Activated T-cell treated with anti-CD3 and anti-CD28 coated beads, Interleukin-2, amount 50 U/mL, for 48 hours (primary cell): ENCODE measurements at places on chromosomes 1 and 21.

GRCh38 chr1:94925004-94925403, 1.9 kb downstream of the CNN3 start:
- DNase-seq: no peak

- no peak for DNase-seq
Observed at GRCh38 chr1:113142791-113143190, 69.8 kb downstream of the LRIG2 start.

GRCh38 chr1:205879974-205880373, 30.0 kb upstream of the PM20D1 start:
- no peak for DNase-seq

DNA sequence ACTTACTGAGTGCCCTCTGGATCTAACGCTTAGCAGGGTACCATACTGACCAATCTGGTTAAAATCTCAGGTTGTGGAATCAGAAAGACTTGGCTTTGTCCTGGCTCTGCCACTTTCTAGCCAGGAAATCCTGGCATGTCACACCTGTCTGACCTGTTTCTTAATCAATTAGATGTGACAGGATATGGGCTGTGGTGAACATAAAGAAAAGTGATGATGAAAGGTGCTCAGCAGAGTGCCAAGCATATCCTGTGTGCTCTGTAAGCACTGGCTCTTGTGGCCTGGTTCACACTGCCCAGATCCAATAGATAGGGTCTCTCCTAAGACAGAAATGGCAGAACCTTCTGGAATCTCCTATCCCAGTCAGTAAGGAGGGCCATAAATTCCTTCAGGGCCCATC, 53.9 kb downstream of the PHC2 start:
- DNase-seq: no peak

- DNase-seq: no peak
Observed at GRCh38 chr21:22201126-22201525, 1202.9 kb downstream of the NCAM2 start.

GRCh38 chr1:110483308-110483685, 32.3 kb downstream of the PROK1 start:
- no peak for DNase-seq

DNA sequence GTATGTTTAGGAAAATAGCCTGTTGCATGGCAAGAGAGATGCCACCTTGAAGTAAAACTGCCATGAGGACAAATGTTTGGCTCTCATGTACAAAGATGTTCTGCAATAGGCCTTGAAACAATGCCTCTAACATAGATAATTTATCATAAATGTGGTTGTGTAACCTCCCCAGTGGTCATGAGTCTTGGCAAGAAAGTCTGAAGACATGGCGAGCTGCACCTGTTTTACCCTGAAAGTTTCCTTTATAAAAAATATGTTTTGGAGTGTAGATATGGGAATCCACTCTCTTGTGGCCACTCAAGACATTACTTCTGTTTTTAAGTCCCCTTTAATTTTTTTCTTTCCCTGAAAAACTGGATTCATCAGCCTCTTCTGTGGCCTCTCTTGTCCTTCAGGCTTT, 2217.1 kb downstream of the NCAM2 start:
- no peak for DNase-seq

GRCh38 chr1:224170748-224171478, 12.1 kb upstream of the DEGS1 start:
- no peak for DNase-seq

GRCh38 chr1:63693944-63694571, 79.8 kb upstream of the ROR1 start:
- DNase-seq: no peak

DNA sequence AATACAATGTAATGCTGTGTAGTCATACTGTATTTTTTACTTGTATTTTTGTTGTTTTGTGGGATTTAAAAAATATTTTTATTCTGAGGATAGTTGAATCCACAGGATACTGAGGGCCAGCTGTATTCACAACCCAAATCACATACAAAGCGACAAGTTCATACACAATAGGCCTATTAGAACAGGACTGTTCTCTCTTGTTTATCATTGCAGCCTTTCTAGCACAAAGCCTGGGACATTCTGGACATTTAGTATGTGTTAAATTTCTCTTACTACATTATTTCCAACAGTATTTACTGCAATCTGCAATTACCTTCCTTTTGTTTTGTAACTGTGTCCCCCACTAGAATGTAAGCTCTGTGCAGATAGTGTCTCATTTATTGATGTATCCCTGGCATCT, 65.4 kb downstream of the SLC35A3 start:
- DNase-seq: no peak

- no peak for DNase-seq
Observed at GRCh38 chr1:27562534-27563340, 41.2 kb downstream of the AHDC1 start.

DNA sequence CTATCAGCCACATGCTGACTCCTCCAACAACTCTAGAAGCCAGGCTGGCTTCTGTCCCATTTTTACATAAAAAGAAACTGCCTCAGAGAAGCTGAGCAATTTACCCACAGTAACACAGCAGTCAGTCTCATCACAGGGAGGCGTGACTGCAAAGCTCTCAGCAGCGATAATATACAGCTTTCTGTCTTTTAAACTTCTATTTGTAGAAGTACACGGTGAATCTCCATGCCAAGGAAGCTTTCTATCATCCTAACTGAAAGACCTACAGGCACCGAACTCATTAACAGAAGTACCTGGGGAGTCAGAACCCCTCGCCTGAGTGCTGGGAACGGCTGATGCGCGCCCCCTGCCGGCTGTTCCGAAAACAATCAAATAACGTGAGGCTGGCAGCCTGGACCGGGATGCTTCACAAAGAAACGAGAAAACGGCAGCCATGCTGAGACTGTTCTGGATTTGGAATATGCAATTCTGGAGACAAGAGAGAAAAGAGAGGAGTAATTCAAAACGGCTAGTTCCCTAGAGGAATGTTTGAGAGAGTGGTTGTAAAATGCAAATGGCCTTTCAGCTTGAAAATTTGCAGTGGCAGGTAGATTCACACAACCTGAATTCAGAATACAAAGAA, 43.5 kb upstream of the RAB4A start:
- peak; percentile 85 for DNase-seq
